Activated CD4-positive, alpha-beta memory T cell treated with anti-CD3 and anti-CD28 coated beads for 36 hours (primary cell): ENCODE measurements at places on chromosomes 1 and 21. TPM values are rescaled to one million over a fixed set of nuclear protein-coding genes. Genes with fewer than 3 reads are reported as not detected.

- no peaks in the 10 kb centered on the region for H3K36me3 ChIP-seq
- no peak overlapping the region for H3K4me3 ChIP-seq
- H3K4me1 ChIP-seq = no peaks in the 10 kb centered on the region
- DNase-seq = no peak
- H3K27ac ChIP-seq = no peak overlapping the region
These were observed 258.0 kb downstream of the PTBP2 start for GRCh38 chr1:96979304-96980268.

The SYT14 gene
- total RNA-seq = not detected

DNA sequence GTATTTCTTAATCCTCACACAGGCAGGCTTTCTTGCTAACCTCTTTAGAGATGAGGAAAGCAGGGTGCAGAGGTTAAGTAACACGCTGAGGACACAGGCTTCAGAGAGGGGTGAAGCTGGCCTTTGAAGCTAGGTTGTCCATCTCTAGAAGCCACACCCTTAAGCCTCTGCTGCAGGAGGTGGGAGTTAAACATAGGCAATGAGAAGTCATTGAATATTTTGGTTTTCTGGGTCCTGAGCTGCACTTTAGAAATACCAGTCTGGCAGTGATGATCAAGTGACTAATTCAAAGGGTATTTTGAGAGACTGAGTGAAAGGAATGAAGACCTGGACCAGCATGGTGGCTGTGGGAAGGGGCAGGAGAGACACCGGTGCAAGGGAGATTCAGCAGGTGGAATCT is 9.9 kb downstream of the KCNJ15 start:
- no peak for DNase-seq
- H3K36me3 ChIP-seq = no peaks in the 10 kb centered on the region
- peaks cover 11% of the 10 kb centered on the region for H3K27me3 ChIP-seq
- H3K4me1 ChIP-seq = peaks cover 27% of the 10 kb centered on the region
- H3K27ac ChIP-seq = no peak overlapping the region

The ADCY10 gene
- total RNA-seq = 0.05 TPM

- H3K27ac ChIP-seq = no peak overlapping the region
- DNase-seq = no peak
- no peak overlapping the region for H3K4me3 ChIP-seq
- peaks cover 15% of the 10 kb centered on the region for H3K36me3 ChIP-seq
These were observed 1.3 kb upstream of the ATP1A1 start for GRCh38 chr1:116371752-116372151.

The CYP4X1 gene
- not detected for total RNA-seq
